ENCODE measurements at places on chromosomes 12 and 14.

GRCh38 chr12:88546226-88546625 lies 34.0 kb downstream of the KITLG start:
- no peaks in the 10 kb centered on the region for H3K27me3 ChIP-seq
- no peaks in the 10 kb centered on the region for H3K4me1 ChIP-seq

- no peaks in the 10 kb centered on the region for H3K36me3 ChIP-seq
- DNase-seq = no peak
- no peaks in the 10 kb centered on the region for H3K4me1 ChIP-seq
Measured at GRCh38 chr14:34238610-34239009, 223.4 kb downstream of the SPTSSA start.

DNA sequence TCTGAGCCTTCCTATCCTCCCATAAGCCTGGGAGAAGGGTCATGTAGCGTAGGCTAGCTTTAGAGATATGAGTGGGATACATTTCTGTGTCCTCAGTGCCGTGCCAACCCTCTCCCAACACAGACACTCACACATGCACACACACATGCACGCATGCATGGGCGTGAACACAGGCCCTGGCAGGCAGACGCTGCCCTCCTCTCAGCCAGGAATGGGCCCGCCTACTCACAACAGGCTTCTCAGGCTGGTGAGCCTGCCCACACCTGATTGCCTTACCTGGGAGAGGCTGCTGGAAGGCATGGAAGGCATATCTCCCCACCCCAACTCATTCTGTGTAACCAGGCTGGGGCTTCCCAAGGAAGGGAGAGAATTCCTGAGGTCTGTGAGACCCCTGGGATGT lies 12.8 kb upstream of the ACVR1B start:
- H3K4me1 ChIP-seq = peaks cover 18% of the 10 kb centered on the region
- H3K27ac ChIP-seq = peak overlapping the region; percentile 40
- H3K4me3 ChIP-seq = no peak overlapping the region
- H3K36me3 ChIP-seq = no peaks in the 10 kb centered on the region
- DNase-seq = no peak

GRCh38 chr14:104442631-104443390 lies 136.8 kb upstream of the C14orf180 start:
- DNase-seq = no peak
- no peaks in the 10 kb centered on the region for H3K36me3 ChIP-seq
- H3K4me1 ChIP-seq = no peaks in the 10 kb centered on the region
- peaks cover 23% of the 10 kb centered on the region for H3K27me3 ChIP-seq

- H3K27me3 ChIP-seq = no peaks in the 10 kb centered on the region
- H3K4me3 ChIP-seq = no peak overlapping the region
- H3K36me3 ChIP-seq = no peaks in the 10 kb centered on the region
- DNase-seq = no peak
- H3K27ac ChIP-seq = no peak overlapping the region
Measured at GRCh38 chr12:22361785-22362184, 27.3 kb upstream of the ST8SIA1 start.
